Stimulated activated CD4-positive, alpha-beta T cell treated with anti-CD3 and anti-CD28 coated beads, TNF-alpha, amount 100 ng/mL, for 4 hours (primary cell): ENCODE measurements at places on chromosomes 11 and 22.

- no peak for DNase-seq
These were observed 519.6 kb downstream of the SOX6 start for GRCh38 chr11:15836795-15837194.

GRCh38 chr11:125956391-125957134 lies 10.7 kb downstream of the VSIG10L2 start:
- no peak for DNase-seq

- DNase-seq = no peak
These were observed 44.3 kb downstream of the OR4D9 start for GRCh38 chr11:59555601-59556114.

DNA sequence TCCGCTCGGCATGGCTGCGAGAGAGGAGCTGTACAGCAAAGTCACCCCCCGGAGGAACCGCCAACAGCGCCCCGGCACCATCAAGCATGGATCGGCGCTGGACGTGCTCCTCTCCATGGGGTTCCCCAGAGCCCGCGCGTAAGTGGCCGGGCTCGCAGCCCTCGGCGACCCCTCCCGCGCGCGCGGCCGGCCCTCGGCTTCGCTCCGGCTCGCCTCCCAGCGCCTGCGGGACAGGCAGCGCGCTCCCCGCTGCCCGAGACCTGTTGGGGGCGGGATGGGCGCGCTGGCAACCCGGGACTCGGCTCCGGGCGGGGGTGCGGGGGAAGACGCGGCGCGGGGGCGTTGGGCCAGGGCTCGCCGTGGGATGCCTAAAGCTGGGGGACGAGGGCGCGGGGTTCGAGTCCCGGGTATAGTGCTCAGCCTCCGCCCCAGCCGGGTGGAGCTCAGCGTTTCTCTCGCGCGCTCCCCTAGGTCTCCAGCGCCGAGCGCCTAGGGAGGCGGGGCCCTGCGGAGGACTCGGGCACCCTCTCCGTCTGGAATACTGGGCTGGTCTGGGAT lies 630 bp downstream of the UBASH3B start:
- peak; percentile 35 for DNase-seq

GRCh38 chr11:120917559-120918239 lies 106.2 kb upstream of the TBCEL start:
- no peak for DNase-seq

- no peak for DNase-seq
These were observed 35.8 kb downstream of the ARHGAP1 start for GRCh38 chr11:46664612-46665011.

DNA sequence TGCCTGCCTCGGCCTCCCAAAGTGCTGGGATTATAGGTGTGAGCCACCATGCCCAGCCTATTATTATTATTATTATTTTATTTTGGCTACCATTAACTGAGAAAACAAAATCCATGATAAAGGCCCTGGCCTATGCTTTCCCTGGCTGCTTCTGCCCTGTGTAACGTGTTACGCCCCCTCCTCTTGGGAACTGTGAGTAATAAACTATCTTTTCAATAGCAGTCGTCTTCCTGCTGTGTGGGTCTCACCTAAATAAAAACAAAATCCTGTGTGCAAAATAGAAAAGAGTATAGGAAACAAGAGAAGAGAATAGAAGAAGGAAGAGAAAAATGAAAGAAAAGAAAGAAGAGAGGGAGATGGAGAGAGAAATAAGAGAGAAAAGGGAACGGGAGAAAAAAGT lies 237.0 kb downstream of the MIAT start:
- no peak for DNase-seq

DNA sequence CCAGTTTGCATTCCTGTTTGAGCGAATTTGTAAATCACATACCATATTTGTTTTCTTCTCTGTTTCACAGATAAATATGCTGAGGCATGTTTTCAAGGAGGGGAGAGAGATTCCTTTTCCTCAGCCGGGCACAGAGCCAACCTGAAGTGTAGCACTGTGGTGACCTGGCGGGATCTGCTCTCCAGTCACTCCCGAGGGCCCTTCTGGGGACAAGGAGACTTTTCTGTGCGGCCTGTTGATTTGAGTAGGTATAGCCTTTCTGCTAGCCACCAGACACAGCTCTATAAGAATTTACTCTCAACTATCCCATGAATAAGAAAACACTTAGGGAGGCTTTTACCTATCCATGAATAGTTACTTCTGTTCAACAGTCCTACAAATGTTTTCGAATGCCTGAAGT lies 63.5 kb upstream of the FDX1 start:
- DNase-seq = no peak
